ENCODE measurements at places on chromosomes 2 and 18. TPM values are rescaled to one million over a fixed set of nuclear protein-coding genes. Genes with fewer than 3 reads are reported as not detected.
A peak's percentile ranks its signal among the peaks of the same experiment; 100 is the strongest.

GRCh38 chr2:29329899-29330298 lies 214.7 kb downstream of the CLIP4 start:
- no peak for DNase-seq

Gene TMEM247
- total RNA-seq = not detected

GRCh38 chr2:83874712-83875430 lies 584.2 kb downstream of the SUCLG1 start:
- no peak for DNase-seq

DNA sequence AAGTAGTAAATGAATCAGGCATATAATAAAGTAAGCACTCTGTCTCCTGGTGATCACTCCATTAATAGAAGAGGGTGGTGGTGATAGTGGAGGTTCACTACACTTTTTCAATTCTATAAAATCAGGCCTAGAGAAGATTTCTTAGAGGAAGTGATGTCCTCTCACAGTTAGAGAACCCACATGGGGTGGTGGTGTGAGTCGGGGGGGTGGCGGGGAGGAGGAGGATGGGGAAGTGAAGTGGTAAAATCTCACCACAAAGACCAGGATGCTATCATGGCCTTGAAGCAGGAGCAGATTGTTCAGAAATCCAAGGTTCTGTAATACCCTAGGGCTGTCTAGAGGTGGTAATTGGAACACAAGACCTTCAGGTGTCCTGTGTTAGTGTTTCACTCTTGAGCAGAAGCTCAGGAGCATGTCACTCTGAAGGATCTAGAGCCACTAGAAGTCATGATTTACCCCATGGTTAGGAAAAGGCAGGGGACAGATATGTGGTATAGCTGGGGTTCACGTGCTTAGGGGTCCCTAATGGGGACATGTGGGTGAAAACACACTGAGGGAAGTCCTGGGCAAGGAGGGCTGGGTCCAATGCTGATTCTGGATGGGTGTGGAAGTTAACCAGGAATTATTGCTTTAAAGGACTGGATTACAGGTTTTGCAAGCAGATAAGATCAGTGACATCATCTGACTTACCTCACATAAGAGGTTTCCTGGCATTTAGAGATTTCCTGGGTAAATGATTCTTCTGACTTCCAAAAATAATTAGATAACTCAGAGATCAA lies 31.0 kb downstream of the RNF125 start:
- no peak for DNase-seq

Gene C18orf54
- 3.0 TPM for total RNA-seq

DNA sequence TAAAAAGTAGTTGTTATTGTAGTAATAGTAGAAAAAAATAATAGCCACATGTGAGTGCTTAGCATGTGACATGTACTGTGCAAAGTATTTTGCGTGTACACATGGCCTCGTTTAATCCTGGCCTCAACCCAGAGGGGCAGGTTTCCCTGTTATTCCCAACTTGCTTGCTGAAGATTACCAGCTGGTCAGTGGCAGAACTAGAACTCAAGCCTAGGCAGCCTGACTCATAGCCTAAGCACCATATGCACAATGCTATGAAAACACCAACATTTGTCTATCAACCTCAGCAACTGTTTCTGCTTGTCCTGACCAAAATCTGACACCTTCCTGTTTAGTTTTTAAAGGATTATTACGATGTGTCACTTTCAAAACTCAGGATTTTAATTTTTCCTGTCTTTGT lies 234.9 kb upstream of the SMAD7 start:
- peak; percentile 30 for DNase-seq

Gene CMPK2
- 0.28 TPM for total RNA-seq

Gene SPP2
- not detected for total RNA-seq

Gene SERPINB3
- not detected for total RNA-seq

DNA sequence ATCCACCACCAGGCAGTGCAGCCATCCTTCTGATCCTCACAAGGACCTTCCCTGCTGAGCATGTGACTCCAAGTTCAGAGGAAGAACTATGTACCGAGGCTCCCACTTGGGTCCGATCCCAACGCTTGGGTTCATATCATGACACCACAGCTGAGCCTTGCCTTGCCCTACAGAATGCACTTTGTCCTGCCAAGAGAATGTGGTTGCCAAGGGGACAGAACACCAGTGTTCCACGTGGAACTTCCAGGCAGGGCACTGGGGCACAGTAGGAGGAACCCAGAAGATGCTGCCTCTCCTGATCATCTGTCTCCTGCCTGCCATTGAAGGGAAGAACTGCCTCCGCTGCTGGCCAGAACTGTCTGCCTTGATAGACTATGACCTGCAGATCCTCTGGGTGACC lies at the start of gene TEX51:
Gene TEX51 (plus strand): TSS at position 255 of the 400 bp plus-strand sequence. CDS start 29 bp downstream, at position 284.
- DNase-seq = no peak

DNA sequence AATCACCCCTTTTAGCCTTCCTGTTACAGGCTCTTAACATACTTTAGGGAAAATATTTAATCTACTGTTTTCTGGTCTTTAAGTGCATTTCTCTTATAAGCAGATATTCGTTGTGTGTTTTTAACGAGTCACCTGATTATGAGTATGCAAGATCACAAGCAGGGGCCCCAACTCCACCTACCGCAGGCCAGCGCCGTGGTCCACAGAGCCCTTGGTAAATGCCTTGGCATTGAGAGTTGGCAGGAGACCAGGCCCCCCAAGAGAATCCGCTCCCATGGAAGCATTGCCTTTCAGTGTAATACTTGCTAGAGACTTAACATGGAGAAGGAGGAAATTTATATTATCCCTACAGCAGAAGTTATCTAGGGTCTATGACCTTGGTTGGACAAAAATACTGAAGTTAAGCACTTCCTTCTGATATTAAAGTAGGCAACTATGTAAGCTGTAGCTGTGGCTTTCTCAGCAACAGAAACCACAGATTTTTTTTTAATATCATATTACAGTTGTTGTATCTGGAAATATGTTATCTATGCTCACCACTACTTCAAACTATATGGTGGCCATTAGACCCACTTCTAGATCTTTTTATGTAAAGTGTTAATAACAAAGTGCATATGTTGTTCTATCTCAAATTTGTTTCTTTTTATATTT lies 241.8 kb upstream of the MGAT5 start:
- peak; percentile 62 for DNase-seq

DNA sequence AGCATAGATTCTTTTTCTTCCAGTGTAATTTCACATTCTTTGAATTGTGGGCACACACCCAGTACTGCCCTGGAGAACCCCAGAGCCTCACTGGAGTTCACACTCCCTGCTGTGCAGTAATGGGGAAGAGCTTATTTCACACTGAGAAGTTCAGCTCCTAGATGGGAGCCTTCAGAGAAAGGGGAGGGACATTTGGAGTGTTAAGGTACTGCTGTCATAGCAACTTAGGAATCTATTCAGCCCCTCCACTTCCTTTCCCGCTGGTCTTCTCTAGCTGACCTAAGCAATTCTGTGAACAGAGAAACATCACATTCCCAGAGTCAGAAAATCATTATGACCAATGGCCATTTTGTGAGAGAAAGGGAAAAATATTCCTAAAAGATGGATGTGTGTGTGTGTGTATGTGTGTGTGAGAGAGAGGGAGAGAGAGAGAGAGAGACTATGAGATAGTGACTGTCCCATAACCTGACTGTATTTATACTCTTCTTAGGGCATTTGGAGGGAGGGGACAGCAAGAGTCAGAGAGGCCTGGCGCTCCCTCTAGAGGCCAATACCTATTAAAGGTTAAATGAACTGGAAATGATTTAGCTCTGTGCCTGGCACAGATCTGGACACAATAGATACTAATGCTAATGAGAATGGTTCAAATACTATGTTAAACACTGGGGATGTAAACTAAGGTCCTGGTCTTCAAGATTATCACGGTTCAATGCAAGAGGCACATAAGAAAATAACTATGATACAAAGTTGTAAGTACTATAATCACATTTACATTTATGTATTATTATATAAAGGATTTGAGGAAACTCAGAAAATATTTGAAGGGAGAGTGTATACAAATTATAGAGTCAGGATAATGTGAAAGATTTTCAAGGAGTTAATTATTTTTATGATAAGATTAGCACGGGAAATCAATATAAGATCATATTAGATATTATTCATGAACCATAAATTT lies 41.5 kb upstream of the RPE start:
- DNase-seq = peak; percentile 37

Gene LYPD1
- total RNA-seq = 79.7 TPM

DNA sequence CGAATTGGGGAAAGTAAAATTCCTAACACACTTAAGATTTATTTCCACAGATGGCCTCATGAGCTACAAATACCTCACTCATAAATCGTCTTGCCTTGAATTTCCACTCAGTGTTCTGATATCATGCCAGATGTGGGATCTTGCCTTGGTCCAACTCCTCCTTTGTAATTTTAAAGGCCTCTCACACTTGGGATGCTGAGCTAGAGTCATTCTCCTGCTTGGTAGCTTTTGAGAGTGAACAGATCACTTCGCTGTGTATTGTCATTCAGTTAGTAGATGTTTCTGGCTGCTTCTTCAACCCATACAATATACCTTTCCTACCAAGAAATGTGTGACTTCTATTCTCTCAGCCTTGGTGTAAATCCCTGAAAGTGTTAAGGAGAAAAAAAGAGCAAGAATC lies 309.2 kb downstream of the NRXN1 start:
- no peak for DNase-seq

DNA sequence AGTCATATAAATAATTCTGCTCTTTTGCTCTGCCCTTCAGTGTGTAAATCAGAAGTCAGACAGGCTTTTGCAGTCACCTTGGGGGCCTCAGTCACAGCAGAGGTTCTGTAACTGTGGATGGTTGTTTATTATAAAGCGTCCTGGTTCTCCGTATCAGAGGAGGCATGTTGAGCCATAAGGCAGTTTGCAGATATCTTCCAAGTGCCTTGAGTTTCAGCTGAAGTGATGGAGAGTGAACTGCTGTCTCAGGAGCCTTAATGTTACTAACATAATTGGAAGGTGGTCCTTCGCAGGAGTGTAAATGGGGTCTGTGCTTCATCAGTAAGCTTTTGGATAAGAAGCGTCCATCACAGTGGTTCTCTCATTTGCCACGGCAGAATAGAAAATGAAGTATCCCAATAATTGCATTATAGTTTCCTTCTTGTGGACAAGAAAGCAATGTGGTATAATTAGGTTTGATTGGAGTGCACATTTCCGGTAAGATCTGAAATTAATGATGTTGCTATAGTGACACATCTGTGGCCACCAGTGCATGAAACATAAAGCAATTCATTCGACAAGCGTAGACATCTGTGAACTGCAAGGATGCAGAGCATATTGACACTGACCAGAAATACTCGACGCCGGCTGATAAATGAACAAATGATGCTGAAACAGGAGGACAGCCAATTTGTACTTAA lies 112.5 kb upstream of the NFATC1 start:
- no peak for DNase-seq

Gene SERPINB13
- not detected for total RNA-seq

Gene GAL3ST2
- total RNA-seq = not detected

GRCh38 chr2:127637725-127638252 lies 8.2 kb upstream of the GPR17 start:
- DNase-seq = peak; percentile 77

DNA sequence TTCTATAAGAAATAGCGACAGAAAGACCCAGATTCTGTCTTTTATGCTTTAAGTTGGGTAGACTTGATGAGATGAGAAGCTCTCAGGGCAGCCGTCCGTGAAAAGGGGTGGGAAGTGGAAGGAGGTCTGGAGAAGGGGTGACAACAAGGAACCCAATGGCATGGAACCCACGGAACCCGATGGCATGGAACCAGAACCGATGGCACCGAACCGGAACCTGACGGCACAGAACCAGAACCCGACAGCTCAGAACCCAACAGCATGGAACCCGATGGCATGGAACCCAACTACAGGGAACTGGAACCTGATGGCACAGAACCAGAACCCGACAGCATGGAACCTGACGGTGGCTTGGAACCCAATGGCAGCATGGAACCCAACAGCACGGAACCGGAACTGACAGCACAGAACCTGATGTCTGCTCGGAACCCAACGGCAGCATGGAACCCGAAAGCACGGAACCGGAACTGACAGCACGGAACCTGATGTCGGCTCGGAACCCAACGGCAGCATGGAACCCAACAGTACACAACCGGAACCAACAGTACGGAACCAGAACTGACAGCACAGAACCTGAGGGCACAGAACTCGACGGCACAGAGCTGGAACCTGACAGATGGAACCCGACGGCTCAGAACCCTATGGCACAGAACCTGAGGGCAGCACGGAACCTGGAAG lies 155.2 kb downstream of the TMEM18 start:
- DNase-seq = no peak

Data from IMR-90 (cell line).